ENCODE measurements at places on chromosomes 6 and 20.

- DNase-seq = no peak
Observed at GRCh38 chr6:122075917-122076316, 323.5 kb upstream of the HSF2 start.

DNA sequence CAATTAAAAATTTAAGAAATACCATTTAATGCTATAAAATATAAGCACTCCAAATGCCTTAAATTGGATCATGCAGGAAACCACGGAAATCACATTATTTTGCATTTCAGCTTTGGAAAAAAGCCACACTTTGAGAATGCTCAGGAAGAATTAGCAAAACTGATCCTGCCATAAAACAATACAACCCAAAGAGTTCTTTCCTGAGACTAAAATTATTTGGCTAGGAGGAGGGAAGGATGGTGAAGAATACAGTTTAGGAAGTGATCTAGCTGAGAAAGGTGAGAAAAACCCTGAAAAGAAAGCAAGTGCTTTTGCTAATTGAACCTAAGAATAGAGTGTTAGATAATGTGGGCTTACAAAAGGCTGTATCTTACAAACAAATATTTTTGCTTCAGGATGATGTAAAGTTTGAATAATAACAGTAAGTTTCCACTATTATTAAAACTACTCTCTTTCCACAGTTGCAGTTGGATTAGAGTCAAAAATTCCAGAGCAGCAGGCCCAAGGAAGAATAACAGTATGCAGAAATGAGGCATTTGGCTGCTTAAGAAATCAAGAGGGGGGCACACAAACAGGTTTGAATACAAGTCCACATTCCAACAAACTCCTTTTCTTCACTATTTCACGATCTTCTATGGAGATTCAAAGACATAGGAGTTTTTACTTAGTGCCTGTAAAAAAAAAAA is 565.4 kb downstream of the RFPL4B start:
- no peak for DNase-seq

DNA sequence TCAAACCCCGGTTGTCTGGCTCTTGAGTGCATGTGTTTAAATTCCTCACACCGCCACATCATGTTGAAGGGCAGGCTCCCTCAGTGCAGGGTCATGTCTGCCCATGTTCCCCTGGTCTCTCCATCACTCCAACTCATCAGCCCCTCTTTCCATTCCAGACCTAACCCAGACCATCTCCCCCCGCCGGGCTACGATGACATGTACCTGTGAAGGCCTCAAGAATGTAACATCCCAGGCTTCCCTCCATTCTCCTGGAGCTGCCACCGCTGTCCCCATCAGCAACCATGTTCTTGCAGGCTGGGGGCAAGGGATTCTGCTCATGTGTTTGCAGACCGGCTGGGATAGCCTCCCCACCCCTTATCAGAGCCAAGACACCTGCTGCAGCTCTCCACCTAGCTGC is 19.9 kb downstream of the TMEM74B start:
- no peak for DNase-seq

DNA sequence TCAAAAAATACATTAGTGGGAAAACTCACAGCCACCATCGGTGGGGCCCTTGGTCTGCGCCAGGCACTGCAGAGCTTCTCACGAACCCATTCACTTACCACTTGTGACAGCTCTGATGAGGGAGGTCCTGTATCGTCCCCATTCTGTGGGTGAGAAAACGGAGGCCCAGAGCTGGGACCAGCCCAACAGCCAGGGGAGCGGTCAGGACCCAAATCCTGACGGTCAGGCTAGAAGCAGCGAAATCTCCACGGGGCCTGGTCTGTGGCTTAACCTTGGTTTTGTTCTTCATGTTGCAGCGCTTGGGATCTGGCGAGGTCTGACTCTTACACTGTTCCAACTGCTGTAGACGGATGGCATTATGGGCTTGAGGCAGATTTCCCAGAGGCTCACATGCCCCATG is 7.7 kb upstream of the VSX1 start:
- peak; percentile 81 for DNase-seq

DNA sequence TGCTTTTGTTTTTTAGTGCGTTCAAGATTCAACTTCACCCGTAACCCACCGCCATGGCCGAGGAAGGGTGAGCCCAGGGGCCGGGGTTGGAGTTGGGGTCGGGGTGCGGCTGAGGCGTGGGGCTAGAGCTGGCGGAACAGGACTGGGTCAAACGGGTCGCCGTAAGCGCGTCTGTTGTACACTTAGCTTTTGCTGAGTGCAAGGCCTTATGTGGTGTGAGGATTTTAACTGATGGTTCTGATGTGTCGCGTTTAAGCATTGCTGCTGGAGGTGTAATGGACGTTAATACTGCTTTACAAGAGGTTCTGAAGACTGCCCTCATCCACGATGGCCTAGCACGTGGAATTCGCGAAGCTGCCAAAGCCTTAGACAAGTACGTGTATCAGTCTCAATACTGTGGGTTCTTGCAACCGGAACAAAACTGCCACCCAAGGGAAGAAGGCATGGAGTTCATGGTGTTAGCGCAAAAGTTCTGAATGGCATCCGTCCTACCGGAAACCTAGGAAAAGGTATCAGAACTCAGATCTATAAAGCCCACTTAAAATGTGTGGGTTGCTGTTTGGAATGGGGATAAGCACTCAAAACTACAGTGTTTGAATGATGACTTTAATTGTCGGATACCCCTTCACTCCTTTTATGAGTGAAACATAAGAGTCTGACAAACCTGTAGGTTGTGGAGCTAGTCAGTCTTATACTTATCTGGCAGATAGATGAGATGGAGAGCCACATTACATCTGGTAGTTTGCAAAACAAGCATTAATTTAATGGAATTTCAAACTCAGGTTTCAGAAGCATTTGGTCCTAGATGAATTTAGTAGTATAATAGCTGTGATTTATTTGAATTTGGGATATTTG is 574 bp downstream of the RPS12 start:
- no peak for DNase-seq

Data from esophagus muscularis mucosa (tissue), 4 donors.